ENCODE measurements at places on chromosomes 11 and 22.

GRCh38 chr11:57432714-57433163 is 5.8 kb upstream of the SLC43A3 start:
- DNase-seq, result no peak

- no peak for DNase-seq
These were observed 69.0 kb downstream of the UBASH3B start for GRCh38 chr11:122724520-122724919.

DNA sequence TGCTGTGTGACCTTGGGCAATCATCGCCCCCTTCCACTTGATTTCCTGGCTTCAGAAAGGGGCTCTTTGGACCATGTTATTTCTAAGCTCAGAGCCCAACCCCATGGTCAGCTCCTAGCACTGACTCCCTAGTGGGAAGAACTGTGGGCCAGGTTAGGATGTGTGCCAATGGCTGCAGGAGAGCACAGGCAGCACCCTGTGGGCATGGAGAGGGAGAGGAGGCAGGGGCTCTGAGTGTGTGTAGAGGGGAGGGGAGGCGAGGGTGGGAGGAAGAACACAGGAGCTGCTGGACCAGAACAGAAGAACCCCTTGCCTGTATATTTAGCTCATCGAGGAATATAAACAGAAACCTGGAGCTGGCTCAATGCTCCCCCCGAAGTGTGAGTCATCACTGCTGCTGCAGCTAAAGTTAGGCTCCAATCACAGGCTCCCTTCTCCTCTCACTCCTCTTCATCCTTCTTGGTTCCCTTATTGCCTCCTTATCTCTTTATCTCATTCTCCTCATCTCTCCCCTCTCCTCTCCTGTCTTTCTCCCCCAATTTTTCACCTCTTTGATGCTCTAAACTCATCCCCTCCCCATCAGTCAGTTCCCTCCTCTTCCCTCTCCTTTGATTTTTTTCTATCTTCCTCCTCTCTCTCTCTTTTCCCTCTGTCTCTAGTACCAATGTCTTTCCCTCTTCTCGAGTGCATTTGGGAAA is 14.5 kb upstream of the RPS19BP1 start:
- no peak for DNase-seq

DNA sequence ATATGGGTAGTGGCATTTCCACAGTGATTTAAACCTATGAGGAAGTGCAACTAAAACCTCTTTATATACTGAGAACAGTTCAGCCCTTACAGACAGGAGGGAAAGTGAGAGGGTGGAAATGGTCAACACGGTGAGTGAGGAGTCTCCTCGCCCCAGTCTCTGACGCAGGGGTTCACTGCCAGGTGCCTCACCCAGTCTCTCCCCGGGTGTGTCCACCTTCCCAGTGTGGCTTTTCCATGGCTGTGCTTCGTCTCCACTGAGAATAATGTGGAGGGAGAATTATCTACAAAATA is 116.6 kb upstream of the TOP3B start:
- no peak for DNase-seq

DNA sequence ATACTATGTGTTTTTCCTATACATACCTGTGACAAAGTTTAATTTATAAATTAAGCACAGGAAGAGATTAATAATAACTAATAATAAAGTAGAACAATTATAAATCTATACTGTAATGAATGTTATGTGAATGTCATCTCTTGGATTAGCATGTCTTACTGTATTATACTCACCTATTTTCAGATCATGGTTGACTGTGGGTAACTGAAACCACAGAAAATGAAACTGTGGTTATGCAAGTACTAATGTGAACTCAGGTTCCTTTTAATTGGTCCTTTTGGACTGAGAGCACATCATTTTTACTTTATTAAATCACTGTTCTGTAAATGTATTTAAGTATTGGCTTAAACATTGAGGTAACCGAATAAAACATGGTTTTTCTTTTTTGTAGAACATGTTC is 108.8 kb downstream of the PPP6R3 start:
- DNase-seq, result no peak

GRCh38 chr11:9028581-9028980 is 24.8 kb upstream of the NRIP3 start:
- no peak for DNase-seq

GRCh38 chr11:122197066-122197987 is 81.3 kb upstream of the BLID start:
- no peak for DNase-seq

DNA sequence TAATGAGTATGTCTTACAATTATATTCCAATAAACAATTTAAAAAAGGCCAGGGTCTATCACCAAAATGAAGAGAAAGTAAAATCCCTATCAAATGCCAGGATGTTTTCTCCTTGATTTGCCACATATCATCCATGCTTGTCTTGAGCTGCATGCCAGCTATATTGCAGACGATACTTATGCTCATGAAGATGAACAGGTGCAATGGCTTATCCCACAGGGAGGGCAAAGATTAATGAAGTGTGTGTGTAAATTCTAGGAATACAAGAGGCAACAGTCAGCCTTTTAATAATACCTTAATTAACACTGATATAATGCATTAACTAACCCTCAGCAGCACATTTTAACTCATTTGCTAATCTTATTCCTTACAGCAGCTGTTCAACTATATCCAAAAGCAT is 850.5 kb downstream of the KCNA4 start:
- no peak for DNase-seq

- DNase-seq, result no peak
These were observed 33.7 kb upstream of the RAG2 start for GRCh38 chr11:36631774-36632173.

DNA sequence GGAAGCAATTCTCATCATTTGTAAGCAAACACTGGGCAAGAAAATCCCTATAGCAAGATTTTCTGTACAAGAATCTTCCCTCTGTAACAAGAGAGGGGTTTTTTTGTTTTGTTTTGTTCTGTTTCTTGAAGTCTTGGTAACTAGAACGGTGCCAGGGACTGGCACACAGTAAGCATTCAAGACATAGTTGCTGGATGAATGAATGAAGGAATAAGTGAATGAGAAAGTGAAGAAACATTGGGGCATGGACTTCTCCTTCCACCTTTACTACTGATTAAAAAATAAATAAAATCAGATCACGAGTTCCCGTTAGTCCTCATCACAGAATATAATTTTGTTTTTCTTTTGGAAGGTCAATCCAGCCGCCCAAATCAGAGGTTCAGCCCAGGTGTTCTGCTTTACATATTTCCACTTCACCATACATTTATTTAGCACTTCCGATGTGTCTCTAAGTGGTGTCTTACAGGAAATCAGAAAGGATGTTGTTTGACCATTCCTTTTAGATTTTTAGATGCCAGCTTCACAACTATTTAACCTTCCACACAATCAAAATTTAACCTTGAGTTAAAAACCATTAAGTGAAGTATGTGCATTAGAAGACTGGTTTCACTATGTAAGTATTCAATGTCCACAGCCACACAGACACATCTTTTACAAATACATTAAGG is 281.2 kb downstream of the CADM1 start:
- no peak for DNase-seq

- DNase-seq, result no peak
These were observed 11.0 kb downstream of the CTNND1 start for GRCh38 chr11:57772562-57772961.

- no peak for DNase-seq
These were observed 4.4 kb downstream of the HINFP start for GRCh38 chr11:119125821-119126220.

DNA sequence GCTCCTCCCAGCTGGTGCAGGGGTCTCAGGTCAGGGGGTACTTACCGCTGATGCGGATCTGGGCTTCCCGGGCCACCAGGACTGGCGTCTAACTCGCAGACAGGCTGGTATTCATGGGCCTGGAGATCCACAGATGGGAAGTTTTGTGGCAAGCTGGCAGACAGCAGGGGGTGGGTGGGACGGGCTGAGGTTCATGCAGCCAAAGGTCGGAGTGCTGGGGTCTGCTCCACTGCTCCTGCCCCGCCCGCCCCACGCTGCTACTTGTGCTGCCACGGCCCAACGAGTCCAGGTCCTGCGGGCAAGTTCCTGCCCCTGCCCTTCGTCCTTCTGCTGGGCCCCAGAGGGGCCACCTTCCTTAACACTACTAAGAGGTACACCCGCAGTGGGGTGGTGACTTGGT is 3.1 kb downstream of the ACY3 start:
- DNase-seq, result no peak

DNA sequence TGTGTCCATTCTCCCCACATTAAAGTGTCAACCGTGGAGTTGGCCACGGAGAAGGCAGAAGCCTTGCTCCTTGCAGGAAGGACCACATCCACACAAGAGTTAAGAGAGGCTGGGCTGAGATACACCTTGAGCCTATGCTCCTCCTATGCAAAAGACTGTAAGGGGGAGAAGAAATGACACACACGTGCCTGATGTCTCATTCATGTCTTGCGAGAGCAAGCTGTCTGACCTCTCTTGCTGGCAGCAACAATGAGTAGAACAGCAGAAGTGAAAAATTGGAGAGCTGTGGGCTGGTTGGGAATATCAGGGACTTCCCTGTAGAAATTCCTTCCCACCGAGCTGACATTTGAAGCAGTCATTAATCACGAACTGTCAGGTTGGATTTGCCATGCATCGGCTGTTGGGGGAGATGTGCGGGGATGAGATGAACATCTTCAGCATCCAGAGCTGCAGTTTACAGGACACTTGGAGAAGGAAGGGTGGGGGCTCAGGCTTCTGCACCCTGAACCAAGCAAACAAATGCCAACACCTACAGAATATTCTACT is 139.3 kb downstream of the MYO18B start:
- DNase-seq, result no peak

GRCh38 chr11:61717286-61718033 is 35.0 kb upstream of the MYRF start:
- DNase-seq, result no peak

- DNase-seq, result no peak
These were observed 541.2 kb downstream of the MIAT start for GRCh38 chr22:27198518-27199035.

DNA sequence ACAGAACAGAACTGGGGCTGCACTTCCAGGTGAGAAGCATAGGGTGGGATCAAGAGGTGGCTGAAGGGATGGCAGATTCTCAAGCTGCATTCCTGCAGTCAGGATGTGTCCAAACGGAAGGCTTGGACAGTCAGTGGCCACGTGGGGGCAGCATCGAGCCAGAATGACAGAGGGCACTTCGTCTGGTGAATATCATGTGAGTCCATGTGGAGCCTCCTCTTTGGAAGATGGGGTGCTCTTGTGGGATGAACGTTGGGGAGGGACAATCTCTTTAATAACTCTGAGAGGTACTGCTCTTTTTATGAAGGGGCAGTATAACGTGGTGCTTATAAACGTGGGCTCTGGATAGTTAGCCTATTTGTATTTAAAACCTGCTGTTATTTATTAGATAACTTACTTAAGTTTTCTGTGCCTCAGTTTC is 154.9 kb upstream of the NAV2 start:
- DNase-seq, result peak; percentile 47

GRCh38 chr22:42742940-42743339 is 22.3 kb upstream of the A4GALT start:
- DNase-seq, result no peak

GRCh38 chr11:11028017-11028692 is 170.3 kb upstream of the ZBED5 start:
- DNase-seq, result peak; percentile 73

DNA sequence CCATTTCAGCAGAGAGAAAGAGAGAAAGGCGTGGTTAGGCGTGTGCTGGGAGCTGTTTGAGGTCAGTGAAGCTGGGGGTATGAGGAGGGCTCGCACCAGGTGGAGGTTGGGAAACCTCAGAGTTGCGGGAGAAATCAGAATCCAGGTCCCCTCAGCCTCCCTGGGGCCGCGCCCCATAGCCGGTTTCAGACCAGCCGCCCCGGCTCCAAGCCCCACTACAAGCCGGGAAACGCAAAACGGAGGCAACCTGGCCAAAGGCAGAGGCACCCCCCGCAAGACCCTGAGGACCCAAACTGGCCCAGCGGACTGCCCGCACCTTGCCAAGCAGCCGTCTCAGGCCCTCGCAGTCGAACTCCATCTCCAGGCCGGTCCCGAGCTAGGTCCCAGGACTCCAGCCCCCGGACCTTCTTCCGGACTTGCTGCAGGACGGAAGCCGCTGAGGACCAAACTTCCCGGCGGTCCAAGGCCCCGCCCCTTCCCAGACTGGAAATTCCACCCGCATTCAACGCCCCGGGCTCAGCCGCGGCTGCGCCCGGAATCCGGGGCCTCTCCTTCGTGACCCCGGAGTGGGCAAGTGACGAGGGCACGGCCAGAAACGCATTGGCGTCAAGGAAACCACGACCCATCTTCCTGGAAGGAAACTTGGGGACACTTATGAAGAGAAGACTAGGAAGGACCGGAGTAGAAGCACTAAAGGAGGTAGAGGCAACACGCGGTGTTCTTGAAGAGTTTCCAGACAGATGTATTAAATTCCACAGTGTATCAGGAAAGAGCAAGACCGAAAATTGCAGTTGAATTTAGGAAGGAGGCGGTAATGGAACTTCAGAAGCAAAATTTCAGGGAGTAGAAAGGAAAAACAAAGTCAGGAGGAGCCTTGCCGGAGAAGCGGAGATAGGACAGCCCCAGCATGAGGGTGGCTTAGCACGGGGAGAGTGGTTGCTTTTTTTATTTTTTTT is at the start of gene UEVLD:
UEVLD (minus strand) TSS at position 438 of the 956 bp plus-strand sequence; CDS start at position 358, 80 bp downstream.
- DNase-seq, result peak; percentile 40

DNA sequence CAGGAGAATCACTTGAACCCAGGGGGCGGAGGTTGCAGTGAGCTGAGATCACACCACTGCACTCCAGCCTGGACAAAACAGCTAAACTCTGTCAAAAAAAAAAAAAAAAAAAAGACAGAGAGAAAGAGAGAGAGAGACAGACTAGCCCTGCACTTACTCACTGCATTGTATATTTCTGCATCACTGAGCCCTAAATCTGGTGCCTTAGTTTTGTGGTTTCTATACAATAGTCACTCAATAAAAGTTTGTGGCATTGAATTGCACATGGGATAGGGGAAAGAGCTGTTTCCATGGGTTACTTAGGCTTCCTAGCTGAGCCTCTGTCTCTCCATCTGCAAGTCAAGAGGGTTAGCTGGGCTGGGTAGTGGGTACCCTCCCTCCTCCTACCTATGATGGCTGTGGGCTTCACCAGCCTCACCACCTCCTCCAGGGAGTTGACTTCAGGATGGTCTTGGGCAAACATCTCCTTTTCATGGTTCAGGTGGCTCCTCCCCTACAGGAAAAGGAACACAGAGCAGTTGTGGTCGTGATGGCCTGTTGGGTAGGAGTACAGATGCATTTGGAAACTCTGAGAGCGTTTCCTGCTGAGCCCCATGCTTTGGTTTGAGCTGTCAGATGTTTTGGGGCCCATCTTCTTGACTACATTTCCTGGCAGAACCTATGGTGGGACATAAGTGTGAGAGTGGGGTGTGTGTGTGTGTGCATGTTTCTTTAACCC is 73.2 kb downstream of the CCDC81 start:
- DNase-seq, result no peak
